Osteocyte (in vitro differentiated cells): ENCODE measurements at places on chromosomes 3 and 15.

DNA sequence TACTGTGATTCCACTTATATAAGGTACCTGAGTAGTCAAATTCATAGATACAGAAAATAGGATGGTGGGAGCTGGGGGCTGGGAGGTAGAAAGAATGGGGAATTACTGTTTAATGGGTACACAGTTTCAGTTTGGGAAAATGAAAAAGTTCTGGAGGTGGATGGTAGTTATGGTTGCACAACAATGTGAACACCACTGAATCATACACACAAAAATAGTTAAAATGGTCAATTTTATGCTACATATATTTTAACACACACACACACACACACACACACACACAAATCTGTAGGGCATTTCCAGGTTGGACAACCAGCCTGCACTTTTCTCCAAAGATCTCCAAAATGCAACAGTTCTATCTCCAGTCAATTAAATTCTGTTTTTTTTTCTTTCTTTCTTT lies 1.4 kb downstream of the CCDC32 start:
- peaks cover 17% of the 10 kb centered on the region for H3K4me1 ChIP-seq
- H3K4me3 ChIP-seq = peak overlapping the region; percentile 44
- peak overlapping the region; percentile 95 for H3K27ac ChIP-seq
- H3K27me3 ChIP-seq = no peaks in the 10 kb centered on the region
- peaks cover 9% of the 10 kb centered on the region for H3K36me3 ChIP-seq
- DNase-seq = no peak

- H3K4me1 ChIP-seq = peaks cover 54% of the 10 kb centered on the region
- no peaks in the 10 kb centered on the region for H3K27me3 ChIP-seq
- H3K36me3 ChIP-seq = peaks cover 11% of the 10 kb centered on the region
- no peak overlapping the region for H3K4me3 ChIP-seq
- H3K27ac ChIP-seq = no peak overlapping the region
Measured at GRCh38 chr3:188231456-188231855, 77.5 kb downstream of the LPP start.

GRCh38 chr3:42394579-42395288 lies 15.7 kb downstream of the LYZL4 start:
- H3K36me3 ChIP-seq = no peaks in the 10 kb centered on the region
- H3K27me3 ChIP-seq = peaks cover 4% of the 10 kb centered on the region
- DNase-seq = no peak
- H3K4me1 ChIP-seq = no peaks in the 10 kb centered on the region

DNA sequence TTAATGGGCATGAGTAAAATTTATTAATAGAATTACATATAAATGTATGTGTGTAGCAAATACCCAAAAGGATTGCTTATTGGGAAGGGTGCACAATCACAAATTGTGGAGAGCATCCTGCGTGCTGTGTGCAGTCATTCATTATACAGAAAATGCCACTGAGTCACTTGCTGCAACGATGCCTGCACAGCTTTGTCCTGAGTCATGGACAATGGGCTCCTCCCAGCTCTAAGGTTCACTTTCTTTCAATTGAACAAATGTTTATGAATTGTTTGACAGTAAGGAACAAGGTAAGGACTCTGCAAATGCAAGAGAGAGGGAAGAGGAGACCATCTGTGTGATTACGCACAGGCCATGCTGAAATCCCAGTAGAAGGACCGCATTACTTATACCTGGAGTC lies 18.7 kb downstream of the CFAP161 start:
- H3K4me1 ChIP-seq = no peaks in the 10 kb centered on the region
- no peak overlapping the region for H3K4me3 ChIP-seq
- no peak overlapping the region for H3K27ac ChIP-seq
- no peak for DNase-seq

DNA sequence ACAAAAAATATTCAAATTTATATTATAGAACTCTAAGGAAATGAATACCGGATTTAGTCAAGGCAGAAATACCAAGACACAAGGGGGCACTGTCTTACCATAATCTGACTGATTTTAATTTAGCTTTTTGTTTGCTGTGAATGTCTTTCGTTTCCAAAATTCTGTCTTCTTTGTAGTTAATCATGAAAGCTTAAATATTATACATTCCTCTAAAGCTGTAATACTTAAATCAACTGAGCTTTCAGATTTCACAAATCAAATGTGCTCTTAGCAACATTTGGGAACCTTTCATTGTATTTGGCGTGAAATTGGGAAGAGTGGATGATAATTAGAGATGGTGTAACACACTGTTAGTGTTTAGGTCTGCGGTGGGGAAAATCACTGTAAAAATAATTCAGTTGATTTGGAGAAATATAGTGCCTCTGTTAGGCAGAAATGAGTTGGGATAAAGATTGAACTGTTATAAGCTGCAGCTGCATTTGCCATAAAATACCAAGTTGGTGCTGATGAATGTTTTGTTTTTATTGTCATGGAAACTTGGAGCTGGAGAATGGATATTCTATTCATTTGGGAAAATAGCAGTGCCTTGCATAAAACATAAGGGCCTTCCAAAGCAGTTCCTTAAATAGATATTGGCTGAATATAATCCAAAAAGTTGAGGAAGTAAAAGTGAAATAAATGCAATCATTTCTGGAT lies 228.2 kb downstream of the TCF12 start:
- H3K4me3 ChIP-seq = peak overlapping the region; percentile 72
- H3K27me3 ChIP-seq = no peaks in the 10 kb centered on the region
- no peaks in the 10 kb centered on the region for H3K36me3 ChIP-seq
- H3K4me1 ChIP-seq = peaks cover 56% of the 10 kb centered on the region
- no peak for DNase-seq

- no peak for DNase-seq
- H3K27me3 ChIP-seq = peaks cover 11% of the 10 kb centered on the region
- no peak overlapping the region for H3K4me3 ChIP-seq
- no peak overlapping the region for H3K27ac ChIP-seq
Measured at GRCh38 chr3:191702121-191702520, 241.2 kb downstream of the PYDC2 start.

- no peaks in the 10 kb centered on the region for H3K27me3 ChIP-seq
- DNase-seq = no peak
- H3K4me1 ChIP-seq = peaks cover 28% of the 10 kb centered on the region
- no peak overlapping the region for H3K27ac ChIP-seq
- H3K36me3 ChIP-seq = peaks cover 7% of the 10 kb centered on the region
Measured at GRCh38 chr3:51675201-51675611, 4.2 kb downstream of the TEX264 start.

DNA sequence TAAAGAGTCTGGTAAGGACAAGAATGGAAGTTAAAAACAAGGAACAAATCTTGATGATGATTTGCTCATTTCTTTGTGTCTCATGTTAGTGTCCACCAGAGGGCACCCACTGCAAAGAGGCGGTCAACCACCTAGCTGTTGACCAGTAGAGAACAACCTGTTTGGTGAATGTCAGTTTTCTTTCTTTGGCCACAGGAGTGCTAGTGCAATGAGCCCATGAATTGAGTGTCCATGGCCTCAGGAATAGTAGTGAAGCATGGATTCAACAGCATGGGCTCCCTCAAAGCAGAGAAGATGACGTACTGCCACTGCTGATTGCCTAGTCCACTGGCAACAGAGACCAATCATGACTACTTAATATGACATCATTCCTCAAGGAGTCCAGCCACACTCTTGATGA lies 10.7 kb upstream of the CNTN6 start:
- DNase-seq = no peak
- H3K27ac ChIP-seq = no peak overlapping the region
- H3K4me1 ChIP-seq = peaks cover 33% of the 10 kb centered on the region
- no peaks in the 10 kb centered on the region for H3K36me3 ChIP-seq
- H3K4me3 ChIP-seq = no peak overlapping the region

GRCh38 chr15:64686130-64686735 lies 89.2 kb downstream of the RBPMS2 start:
- no peaks in the 10 kb centered on the region for H3K27me3 ChIP-seq
- no peaks in the 10 kb centered on the region for H3K4me1 ChIP-seq
- H3K4me3 ChIP-seq = no peak overlapping the region

- no peak overlapping the region for H3K4me3 ChIP-seq
- H3K36me3 ChIP-seq = no peaks in the 10 kb centered on the region
- no peaks in the 10 kb centered on the region for H3K4me1 ChIP-seq
- H3K27me3 ChIP-seq = no peaks in the 10 kb centered on the region
- H3K27ac ChIP-seq = no peak overlapping the region
- DNase-seq = no peak
Measured at GRCh38 chr15:46918462-46919140, 798.7 kb upstream of the SEMA6D start.

GRCh38 chr3:7207928-7208327 lies 347.0 kb downstream of the GRM7 start:
- no peaks in the 10 kb centered on the region for H3K27me3 ChIP-seq
- DNase-seq = no peak
- H3K36me3 ChIP-seq = no peaks in the 10 kb centered on the region
- H3K4me1 ChIP-seq = no peaks in the 10 kb centered on the region
- no peak overlapping the region for H3K4me3 ChIP-seq

GRCh38 chr3:2603692-2604289 lies 505.1 kb downstream of the CNTN4 start:
- H3K36me3 ChIP-seq = no peaks in the 10 kb centered on the region
- no peak overlapping the region for H3K4me3 ChIP-seq
- DNase-seq = no peak
- no peak overlapping the region for H3K27ac ChIP-seq

DNA sequence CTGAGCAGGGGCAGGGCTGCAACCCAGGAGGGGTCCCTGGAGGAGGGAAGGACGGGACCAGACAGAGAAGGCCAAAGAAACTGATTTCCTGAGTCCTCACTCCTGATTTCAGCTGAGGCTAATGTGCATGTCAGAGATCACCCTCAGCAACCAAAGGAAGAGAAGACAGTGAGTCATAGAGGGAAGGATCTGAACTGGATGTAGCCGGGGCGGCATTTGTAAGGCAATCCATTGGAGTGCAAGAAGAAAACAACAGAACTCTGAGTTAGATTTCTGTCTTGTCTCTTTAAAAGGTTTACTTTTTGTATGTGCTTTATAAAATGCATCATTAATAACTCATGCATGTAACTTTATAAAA lies 105.3 kb upstream of the AGBL1 start:
- no peaks in the 10 kb centered on the region for H3K27me3 ChIP-seq
- H3K36me3 ChIP-seq = no peaks in the 10 kb centered on the region
- no peak overlapping the region for H3K4me3 ChIP-seq
- no peak overlapping the region for H3K27ac ChIP-seq

DNA sequence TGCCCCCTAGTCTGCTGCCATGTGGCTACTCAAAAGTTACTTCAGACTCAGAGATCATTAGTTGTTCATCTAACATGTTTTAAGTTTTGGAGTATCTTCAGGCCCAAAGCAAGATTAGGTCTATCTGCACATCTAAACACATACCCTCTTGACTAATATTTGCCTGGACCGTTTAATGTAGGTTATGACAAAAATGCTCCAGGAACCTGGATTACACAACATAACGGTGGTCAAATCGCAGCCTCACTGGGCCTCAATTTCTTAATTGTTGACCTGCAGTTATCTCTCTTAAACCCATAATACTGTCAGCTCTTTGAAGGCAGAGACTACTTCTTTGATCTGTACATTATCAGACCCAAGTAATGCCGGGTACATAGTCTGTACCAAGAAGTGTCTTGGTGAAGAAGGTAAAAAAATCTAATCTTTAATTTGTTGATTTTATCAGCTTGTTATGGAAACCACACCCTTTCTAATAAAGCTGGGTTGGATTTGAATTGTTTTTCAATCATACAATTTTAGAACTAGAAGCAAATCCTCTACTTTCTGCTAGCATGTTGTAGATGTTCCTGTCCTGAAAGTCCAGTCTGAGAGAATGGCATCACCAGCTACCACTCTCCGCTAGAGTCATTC lies 3.6 kb downstream of the SNRK start:
- peak overlapping the region; percentile 88 for H3K27ac ChIP-seq
- peaks cover 54% of the 10 kb centered on the region for H3K4me1 ChIP-seq
- H3K36me3 ChIP-seq = peaks cover 3% of the 10 kb centered on the region
- no peaks in the 10 kb centered on the region for H3K27me3 ChIP-seq
- peak overlapping the region; percentile 86 for H3K4me3 ChIP-seq
- DNase-seq = no peak
